ENCODE measurements at places on chromosomes 7 and 10. TPM values are rescaled to one million over a fixed set of nuclear protein-coding genes. Genes with fewer than 3 reads are reported as not detected.

The ASZ1 gene
- polyA plus RNA-seq, result not detected

The CCNY gene
- 86.3 TPM for polyA plus RNA-seq

- DNase-seq, result no peak
Measured at GRCh38 chr7:5525271-5526099, 101.9 kb upstream of the TNRC18 start.

GRCh38 chr7:41053820-41054219, 649.1 kb downstream of the INHBA start:
- no peak for DNase-seq

- no peak for DNase-seq
Measured at GRCh38 chr7:120332433-120332832, 59.5 kb downstream of the KCND2 start.
